ENCODE measurements at places on chromosomes 11 and 22.

- DNase-seq: no peak
Measured at GRCh38 chr11:65551572-65552387, 6.4 kb downstream of the LTBP3 start.

- no peak for DNase-seq
Measured at GRCh38 chr11:27254744-27255446, 108.1 kb downstream of the CCDC34 start.

- no peak for DNase-seq
Measured at GRCh38 chr11:48193876-48194275, 22.7 kb upstream of the OR4B1 start.

GRCh38 chr11:106427736-106428135, 350.3 kb downstream of the AASDHPPT start:
- DNase-seq: no peak

GRCh38 chr11:111602865-111603610, 789 bp downstream of the SIK2 start:
- no peak for DNase-seq

GRCh38 chr11:111098091-111098490, 147.4 kb upstream of the POU2AF2 start:
- no peak for DNase-seq

GRCh38 chr11:32071811-32072210, 19.1 kb upstream of the RCN1 start:
- no peak for DNase-seq

- no peak for DNase-seq
Measured at GRCh38 chr22:32080904-32081303, 37.8 kb downstream of the SLC5A1 start.

DNA sequence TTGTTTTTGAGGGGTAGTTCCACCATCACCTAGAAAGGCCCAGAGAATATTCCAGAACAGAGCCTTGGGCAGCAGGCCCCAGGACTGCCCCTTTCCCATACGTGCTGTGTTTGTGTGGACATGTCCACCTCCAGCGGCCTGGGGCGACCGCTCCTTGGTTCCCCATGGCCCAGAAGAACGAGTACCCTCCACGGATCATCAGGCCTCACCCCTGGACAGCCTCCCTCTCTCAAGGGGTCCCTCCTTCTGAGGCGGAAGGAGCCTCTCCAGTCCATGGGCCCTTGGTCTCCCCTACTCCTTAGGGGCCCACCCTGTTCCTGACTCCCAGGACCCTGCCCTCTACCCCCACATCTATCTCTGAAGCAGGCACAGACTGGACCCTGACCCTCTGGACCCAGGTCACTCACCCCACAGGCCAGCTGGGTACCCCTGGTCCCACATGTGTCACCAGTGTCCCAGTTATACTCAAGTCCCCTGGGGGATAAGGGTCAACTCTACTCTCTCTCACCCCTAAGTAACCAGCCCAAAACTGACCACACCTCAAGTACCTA, 32.6 kb downstream of the IGLL5 start:
- no peak for DNase-seq

DNA sequence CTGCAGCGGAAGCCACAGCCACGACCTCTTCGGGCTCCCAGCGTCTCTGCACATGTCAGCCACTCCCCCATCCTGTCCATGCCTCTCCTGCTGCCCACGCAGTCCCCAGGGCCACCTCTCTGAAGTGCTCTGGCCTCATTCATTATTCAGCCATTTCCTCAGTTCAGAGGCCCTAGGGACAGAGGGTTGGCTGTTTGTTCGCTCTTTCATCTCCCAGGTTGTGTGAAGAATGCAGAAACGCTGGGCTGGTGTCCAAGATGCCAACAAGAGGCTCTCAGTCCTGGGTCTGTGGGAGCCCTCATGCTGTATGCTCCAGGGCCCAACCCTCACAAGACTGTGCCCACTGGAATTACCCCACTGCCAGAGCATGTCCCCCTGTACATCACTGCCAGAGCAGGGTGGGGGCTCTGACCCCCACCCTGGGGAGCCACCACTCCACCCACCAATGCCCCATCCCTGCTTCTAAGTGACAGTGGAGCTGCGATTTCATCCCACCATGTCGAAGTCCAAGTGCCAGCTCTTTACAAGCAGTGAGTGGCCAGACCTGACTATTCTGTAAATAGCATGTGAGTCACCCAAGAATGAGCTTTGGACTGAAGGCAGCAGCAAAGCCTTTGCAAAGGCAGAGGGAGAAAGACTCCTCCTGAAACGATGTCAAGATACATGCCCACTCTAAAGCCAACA, 209.6 kb downstream of the BUD13 start:
- DNase-seq: no peak

GRCh38 chr22:27663812-27664211, 137.7 kb downstream of the MN1 start:
- no peak for DNase-seq

GRCh38 chr11:87125257-87125656, 87.5 kb downstream of the TMEM135 start:
- DNase-seq: no peak

GRCh38 chr22:46734830-46735453, 3.1 kb downstream of the CERK start:
- DNase-seq: no peak

DNA sequence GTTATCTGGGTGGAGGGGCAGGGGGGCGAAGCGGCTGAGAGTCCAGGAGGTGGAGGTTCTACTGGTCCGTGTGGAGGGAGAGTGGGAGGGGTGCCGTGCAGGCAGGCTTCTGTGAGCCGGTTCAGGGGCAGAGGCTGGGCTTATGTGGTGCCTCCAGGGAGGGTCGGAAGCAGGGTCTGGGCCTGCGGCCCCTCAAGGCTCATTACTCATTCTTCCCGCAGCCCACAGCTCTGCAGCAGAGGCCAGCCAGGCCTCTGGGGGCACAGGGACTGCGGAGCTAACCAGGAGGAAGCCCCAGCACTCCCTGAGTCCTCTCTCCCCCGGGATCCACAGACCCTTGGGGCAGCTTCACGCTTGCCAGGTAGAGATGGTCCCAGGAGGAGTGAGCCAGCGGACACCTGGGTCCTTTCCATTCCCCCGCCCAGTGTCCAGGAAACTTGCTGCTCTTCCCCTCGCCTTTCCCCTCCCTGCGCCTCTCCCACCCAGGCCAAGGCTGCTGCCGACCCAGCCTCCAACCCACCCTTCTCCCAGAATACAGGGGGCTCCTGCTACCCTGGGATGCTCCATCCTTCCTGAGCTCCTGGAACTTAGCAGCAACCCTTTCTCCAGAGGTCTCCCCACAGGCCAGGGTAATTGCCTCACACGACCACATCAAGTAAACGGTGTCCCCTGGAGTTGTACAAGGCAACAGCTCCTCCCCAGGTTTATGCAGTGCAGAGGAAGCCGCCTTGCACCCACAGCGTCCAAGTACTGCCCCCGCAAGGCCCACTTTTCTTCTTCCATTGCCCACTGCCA, 6.3 kb downstream of the NRXN2 start:
- DNase-seq: no peak

DNA sequence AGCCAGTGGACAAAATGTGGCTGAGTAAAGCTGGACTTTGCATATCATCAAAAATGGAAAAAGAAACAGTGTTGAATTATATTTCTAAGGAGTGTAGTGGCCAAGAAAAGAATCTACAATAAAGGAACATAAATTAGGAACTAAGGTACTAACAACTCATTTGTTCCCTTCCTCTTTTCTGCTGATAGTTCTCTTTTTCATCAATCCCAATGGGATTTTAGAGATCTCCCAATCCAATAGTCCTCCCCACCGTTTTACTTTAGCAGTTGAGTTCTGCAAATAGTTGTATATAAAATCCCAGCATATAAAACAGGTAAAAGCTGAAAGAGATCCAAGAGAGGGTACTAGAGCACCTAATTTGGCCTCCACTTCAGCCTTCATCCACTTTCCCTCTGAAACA, 2.0 kb downstream of the PRCP start:
- no peak for DNase-seq

GRCh38 chr11:16603245-16603644, 135.2 kb upstream of the C11orf58 start:
- no peak for DNase-seq

DNA sequence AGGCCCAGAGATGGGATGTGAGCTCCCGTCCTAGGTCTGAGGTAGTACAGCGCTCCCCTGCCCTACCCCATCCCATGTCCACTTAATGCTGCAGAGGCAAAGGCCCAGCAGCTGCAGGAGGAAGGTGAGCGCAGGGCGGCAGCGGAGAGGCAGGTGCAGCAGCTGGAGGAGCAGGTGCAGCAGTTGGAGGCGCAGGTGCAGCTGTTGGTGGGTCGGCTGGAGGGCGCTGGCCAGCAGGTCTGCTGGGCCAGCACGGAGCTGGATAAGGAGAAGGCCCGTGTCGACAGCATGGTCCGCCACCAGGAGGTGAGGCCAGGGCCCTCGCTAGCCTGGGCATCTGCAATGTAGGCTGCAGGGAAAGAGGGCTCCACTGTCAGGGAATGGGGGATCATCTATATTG, 15.2 kb downstream of the CCDC157 start:
- no peak for DNase-seq

DNA sequence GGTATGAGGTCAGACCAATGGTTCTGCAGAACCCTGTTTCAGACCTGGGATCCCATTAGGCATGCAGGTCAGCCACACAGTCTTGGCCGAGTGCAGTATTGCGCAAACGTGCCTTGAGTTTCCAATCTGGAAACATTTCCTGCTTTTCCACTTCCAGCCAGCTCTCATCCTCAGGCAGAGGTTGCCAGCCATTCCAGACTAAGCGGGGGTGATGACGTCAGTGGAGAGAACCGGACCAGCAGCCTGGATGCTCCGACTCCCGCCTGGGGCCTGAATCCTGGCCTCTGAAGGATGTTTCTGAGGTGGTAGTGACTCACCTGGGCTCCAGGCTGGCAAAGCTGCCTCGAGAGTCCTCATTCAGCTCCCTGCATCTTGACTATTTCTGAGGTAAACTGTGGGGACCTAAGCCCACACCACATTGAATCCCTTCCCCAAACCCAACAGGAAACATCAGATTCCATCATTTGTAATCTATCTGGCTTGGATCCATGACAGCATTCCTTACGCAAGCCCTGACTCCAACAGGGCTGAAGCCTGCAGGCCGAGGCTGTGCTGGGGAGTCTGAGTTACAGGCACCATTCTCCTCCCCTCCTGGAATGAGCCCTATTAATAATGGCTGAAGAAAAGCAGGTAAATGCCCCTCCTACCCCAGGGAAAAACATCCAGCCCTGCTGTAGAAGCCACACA, 83.0 kb downstream of the ABTB2 start:
- DNase-seq: no peak

GRCh38 chr11:108672786-108673185, 7.9 kb downstream of the DDX10 start:
- DNase-seq: no peak

DNA sequence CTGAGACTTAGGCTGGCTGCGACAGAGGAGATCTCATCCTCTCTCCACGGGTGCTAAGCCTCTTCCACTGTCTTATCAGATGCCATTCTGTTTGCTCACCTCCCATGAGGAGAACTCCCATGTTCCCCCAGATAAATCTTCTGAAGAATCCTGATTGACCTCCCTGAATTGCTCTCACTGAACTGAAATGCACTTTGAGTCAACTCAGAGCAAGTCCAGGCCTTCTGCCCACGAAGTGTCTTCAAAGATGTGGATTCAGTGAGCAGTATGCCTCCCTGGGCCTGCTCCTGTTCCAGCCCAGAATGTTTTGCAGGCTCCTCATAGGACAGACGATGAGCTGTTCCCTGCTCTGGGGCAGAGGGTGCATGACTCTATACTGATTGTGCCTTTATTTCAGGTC, 17.4 kb downstream of the TUB start:
- DNase-seq: no peak

DNA sequence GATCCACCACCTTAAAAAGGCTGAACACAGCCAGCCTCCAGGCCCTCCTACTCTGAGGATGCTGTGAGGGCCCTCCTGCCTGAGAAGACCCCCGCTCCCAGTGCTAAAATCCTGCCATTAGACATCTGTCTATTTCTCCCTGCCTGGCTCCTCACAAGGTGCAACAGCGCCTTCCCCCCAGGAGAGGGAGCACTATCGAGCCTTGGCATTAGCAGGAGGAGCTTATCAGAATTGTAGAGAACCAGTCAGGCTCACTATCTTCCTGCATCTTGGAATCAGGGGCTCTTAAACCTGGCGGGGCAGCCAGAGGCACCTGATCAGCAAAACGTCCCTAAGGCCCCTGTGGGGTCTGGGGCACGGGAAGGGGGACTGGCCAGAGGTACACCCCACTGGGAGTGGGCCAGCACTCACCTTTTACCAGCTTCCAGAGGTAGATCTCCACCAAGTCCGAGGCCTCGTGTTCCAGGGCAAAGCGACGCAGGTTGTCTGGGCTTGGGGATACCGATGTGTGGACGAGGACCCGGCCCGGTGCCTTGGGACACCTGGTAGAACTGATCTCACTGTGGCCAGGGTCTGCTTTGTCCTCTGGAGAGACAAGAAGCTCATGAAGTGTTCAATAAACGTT, 28.7 kb downstream of the CHRDL2 start:
- DNase-seq: peak; percentile 19

DNA sequence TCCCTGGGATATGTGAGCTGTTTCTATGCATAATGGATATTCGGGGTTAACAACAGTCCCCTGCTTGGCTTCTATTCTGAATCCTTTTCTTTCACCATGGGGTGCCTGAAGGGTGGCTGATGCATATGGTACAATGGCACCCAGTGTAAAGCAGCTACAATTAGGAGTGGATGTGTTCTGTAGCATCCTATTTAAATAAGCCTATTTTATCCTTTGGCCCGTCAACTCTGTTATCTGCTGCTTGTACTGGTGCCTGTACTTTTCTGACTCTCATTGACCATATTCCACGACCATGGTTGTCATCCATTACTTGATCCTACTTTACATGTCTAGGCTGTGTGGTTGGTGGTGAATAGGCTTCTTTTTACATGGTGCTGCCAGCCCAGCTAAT, 1.3 kb downstream of the TUG1 start:
- no peak for DNase-seq

DNA sequence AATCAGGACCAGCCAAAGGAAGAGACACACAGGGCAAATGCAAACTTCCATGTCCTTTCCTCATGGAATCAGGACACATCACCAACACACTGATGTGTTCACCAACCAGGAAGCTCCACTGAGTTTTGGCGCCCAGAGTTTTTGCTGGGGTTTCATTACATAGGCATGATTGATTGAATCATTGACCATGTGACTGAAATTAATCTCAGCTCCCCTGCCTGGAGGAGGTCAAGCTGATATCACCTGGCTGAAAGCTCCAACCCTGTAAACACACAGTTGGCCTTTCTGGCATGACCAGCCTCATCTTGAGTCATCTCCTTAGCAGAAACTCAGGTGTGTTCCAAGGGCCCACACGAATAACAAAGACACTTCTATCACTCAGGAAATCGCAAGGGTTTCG, 133.2 kb downstream of the TRIM29 start:
- DNase-seq: no peak
